ENCODE measurements at places on chromosomes 12 and 14. TPM values are rescaled to one million over a fixed set of nuclear protein-coding genes. Genes with fewer than 3 reads are reported as not detected.

CHGA gene
- not detected for total RNA-seq

LALBA gene
- total RNA-seq, result not detected

ZDHHC22 gene
- not detected for total RNA-seq

FIGNL2 gene
- 0.17 TPM for total RNA-seq

SYT10 gene
- total RNA-seq, result not detected

PMCH gene
- not detected for total RNA-seq

ABHD12B gene
- total RNA-seq, result under 0.01 TPM

DYRK2 gene
- total RNA-seq, result 22.5 TPM

ENO2 gene
- total RNA-seq, result 20.3 TPM
